ENCODE measurements at places on chromosomes 13 and 19.
A peak's percentile ranks its signal among the peaks of the same experiment; 100 is the strongest.

DNA sequence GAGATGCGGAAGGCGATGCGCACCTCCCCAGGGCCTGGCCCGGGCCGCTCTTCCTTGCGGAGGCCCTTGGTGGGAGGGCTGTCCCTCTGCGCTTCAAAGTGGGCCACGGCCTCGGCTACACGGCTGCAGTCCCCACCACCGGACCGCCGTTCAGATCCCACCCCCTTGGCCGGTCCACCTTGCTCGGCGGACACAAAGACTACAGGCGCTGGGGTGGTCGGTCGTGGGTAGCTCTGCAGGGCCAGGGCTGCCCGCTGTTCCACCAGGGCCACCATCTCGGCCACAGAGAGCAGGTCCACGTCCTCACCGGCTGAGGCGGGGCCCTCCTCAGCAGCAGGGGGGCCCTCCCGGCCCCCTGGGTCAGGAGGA, 18.0 kb downstream of the FBXO46 start:
- no peak for DNase-seq

DNA sequence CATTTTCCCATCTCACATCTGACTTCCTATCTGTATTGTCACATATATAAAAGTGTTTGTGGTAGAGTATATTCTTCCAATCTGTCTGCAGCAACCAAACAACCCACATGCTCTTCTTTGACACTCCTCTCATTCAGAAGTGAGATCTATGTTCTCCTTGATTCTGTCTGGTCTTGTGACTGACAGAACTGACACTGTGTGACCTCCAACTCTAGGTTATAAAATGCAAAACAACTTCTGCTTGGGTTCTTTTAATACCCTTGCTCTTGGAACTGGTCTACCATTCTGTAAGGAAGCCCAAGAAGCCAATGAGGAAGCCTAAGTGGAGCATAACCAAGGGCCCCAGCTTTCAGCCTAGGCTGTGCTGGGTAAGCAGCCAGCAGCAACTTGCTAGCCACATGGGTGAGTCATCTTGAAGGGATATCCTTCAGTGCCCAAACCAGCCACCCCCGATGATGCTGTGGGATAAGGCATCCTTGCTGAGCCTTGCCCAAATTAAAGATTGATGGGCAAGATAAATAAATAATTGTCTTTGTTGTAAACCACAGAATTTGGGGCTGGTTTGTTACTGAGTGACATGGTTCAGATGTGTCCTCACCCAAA, 18.4 kb upstream of the ITM2B start:
- DNase-seq: no peak

GRCh38 chr19:9819596-9819909, 674 bp upstream of the FBXL12 start:
- no peak for DNase-seq

GRCh38 chr13:67372868-67373464, 142.8 kb upstream of the PCDH9 start:
- no peak for DNase-seq

GRCh38 chr13:77574096-77574495, 38.6 kb downstream of the SCEL start:
- peak; percentile 24 for DNase-seq

DNA sequence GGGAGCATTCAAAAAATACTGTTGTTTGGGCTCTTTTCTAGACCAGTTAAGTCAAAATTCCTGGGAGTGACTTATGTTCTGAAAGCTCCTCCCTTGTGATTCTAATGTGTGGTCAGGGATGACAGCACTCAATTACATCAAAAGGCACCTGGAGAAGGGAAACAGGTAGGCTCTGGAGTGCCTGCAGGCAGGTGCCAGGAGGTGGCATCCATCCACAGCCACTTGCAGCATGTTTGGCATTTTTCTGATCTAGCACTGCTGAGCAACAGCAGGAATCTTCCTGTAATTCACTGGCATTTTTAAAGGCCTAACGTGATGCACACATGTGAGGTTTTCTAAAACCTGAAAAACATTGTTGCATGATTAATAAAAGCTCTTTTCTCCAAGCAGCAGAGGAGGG, 94.6 kb downstream of the CCNA1 start:
- no peak for DNase-seq

- no peak for DNase-seq
Observed at GRCh38 chr19:11781295-11782057, 14.7 kb downstream of the ZNF441 start.

DNA sequence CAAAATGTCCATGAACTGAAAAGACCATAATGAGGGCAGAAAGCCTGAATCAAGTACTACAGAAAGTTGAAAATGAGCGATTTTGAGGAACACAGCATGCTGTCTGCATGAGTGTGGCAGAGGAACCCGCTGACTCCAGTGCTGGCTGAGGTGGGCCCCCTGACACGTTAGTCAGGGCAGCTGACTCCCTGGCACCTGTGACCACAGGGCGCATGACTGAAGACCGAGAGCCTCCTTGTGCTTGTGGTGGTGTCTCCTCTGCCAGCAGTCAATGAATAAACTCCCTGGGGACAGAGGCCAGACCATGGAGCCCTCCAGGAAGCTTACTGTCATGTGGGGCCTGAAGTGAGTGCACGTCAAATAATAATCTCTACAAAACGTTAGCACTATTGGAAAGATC, 38.4 kb upstream of the VSTM2B start:
- DNase-seq: no peak

Data from midbrain (tissue), 1 donor.